ENCODE measurements at places on chromosomes 1 and 21.

GRCh38 chr1:217770918-217771317, 139.8 kb downstream of the SPATA17 start:
- no peak overlapping the region for H3K4me3 ChIP-seq
- DNase-seq, result no peak
- no peaks in the 10 kb centered on the region for H3K4me1 ChIP-seq
- no peaks in the 10 kb centered on the region for H3K27me3 ChIP-seq
- H3K27ac ChIP-seq, result no peak overlapping the region

DNA sequence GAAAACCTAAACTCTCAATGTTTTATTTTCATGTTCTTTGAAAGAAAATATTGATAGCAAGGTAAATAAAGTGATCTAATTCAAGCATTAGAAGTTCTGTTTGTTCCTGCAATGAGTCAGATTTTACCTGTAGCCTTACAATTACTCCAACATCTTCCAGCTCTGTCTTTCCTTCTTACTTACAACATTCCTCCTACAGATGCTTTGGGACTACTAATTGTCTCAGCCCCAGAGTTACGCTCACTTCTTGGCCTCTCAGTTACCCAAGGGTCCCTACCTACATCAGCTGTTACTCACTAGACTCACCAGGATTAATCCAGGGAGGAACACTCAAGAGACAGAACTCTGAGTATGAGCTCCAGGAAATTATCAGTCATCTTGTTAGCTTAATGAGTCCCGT, 26.4 kb downstream of the OR14A16 start:
- H3K4me3 ChIP-seq, result no peak overlapping the region
- no peaks in the 10 kb centered on the region for H3K36me3 ChIP-seq
- DNase-seq, result no peak
- H3K4me1 ChIP-seq, result no peaks in the 10 kb centered on the region
- H3K27ac ChIP-seq, result no peak overlapping the region

DNA sequence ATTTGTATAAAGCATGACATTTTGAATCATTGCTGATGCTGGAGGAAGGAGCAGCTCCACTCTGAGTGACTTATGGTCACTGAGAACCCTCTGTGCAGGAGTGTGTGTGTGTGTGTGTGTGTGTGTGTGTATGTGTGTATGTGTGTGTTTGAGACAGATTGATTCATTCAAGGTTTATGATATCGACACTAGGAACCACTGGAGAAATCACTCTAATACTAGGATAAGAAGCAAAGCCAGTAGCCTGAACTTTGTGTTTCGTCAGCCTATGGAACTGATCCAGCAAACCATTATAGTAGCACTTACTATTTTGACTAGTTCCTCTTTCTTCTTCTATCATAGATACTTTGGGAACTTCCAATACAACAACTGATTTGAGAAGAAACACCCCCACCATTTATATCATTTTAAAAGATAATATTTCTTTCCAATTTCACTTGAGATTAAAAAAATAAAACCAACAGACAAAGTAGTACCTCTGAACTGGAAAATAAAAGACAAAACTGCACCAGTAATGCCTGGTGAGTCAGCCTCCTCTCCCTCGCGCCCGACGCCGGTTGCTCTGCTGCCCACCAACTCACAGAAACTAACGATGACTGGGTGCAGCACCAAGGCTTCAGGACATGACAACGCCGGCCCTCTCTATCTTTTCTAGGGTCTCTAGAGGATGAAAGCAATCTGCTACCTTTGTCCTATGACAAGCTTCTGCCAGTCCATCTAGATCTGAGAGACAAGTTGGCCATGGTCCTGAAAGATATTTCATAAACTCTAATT, 20.9 kb downstream of the SLAMF1 start:
- H3K27me3 ChIP-seq, result no peaks in the 10 kb centered on the region
- no peaks in the 10 kb centered on the region for H3K36me3 ChIP-seq
- no peak overlapping the region for H3K4me3 ChIP-seq
- DNase-seq, result no peak
- no peak overlapping the region for H3K27ac ChIP-seq
- peaks cover 12% of the 10 kb centered on the region for H3K4me1 ChIP-seq

DNA sequence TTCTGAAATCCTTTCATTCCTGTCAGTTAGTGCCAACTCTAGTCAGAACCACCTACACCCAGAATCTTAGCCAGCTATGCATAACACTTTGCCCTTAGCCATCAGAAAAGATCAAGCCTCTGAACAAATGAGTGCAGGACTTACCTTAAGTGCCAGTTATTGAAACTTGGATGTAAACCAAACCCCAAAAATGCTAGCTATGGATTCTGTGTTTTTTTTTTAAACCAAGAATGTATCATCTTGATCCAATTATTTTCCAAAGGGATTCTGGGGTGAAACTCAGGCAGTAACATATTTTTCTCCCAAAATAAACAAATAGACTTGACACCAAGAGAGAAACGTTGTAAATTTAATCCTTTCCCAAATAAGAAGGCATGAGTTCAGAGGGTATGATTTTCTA, 538.6 kb upstream of the ADAMTS5 start:
- H3K4me3 ChIP-seq, result no peak overlapping the region
- no peaks in the 10 kb centered on the region for H3K27me3 ChIP-seq
- H3K27ac ChIP-seq, result no peak overlapping the region
- no peak for DNase-seq

DNA sequence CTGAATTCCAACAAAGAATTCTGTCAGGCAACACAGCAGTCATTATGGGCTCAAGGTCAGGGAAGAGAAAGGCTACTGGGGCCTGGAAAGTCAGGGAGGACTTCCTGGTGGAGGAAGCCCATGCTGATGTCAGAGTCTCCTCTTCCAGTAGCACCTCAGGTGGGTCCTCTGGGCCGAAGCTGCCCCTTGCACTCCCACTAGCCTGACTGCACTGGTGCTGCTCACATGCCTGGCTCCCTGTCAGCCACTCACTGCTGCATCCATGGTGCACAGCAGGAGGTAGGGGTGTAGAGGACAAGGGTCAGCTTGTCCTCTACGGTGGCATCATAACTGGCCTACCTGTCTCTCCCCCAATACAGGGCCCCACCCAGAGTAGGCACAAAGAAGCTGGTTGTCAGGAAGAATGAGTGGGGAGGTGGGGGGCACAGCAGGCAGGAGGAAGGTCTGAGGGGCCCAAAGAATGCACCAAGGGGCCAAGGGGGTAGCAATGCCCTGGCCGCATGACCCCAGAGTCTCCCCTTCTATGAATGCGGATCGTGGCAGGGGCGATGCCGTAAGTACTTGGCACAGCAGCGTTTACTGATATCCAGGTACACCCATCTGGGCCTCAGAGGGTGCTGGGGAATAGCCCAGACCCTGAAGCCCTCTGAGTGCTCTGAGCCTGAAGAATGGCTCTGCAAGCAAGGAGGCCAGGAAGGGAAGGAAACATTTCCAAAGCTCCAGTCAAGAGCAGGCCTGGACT, 80.3 kb downstream of the GLIS1 start:
- no peak for DNase-seq
- H3K36me3 ChIP-seq, result no peaks in the 10 kb centered on the region
- no peak overlapping the region for H3K4me3 ChIP-seq
- H3K27me3 ChIP-seq, result no peaks in the 10 kb centered on the region
- no peak overlapping the region for H3K27ac ChIP-seq

Measured in trophoblast cell (in vitro differentiated cells and primary cell).